ENCODE measurements at places on chromosomes 2 and 18.

DNA sequence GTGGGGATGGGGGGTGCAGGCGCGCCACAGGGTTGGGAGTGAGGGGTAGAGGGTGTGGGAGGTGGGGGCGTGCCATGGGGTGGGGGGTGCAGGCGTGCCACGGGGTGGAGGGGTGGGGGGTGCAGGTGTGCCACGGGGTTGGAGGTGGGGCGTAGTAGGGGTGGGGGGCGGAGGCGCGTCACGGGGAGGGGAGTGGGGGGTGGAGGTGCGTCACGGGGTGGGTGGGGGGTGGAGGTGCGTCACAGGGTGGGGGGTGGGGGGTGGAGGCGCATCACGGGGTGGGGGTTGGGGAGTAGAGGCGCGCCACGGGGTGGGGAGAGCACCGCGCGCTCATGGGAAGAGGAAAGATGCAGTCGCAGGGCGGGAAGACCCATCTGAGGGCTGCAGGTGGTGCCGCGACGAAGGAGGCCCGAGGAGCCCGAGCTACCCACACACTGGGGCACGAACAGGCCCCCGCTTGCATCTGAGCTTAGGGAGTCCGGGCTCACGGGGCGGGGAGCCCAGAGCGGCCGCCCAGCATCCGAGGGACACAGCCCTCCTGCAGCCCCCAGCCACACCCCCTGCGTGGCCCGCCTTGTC, 37.5 kb downstream of the SNED1 start:
- DNase-seq: peak; percentile 24

- DNase-seq: no peak
Observed at GRCh38 chr2:108447947-108448677, 894 bp upstream of the GCC2 start.

GRCh38 chr2:2075875-2076529, 255.1 kb downstream of the MYT1L start:
- no peak for DNase-seq

GRCh38 chr18:10101729-10102128, 187.9 kb downstream of the VAPA start:
- DNase-seq: no peak

- DNase-seq: no peak
Observed at GRCh38 chr2:191314697-191315364, 69.6 kb downstream of the MYO1B start.

- no peak for DNase-seq
Observed at GRCh38 chr2:55144922-55145820, 86.9 kb downstream of the CLHC1 start.

DNA sequence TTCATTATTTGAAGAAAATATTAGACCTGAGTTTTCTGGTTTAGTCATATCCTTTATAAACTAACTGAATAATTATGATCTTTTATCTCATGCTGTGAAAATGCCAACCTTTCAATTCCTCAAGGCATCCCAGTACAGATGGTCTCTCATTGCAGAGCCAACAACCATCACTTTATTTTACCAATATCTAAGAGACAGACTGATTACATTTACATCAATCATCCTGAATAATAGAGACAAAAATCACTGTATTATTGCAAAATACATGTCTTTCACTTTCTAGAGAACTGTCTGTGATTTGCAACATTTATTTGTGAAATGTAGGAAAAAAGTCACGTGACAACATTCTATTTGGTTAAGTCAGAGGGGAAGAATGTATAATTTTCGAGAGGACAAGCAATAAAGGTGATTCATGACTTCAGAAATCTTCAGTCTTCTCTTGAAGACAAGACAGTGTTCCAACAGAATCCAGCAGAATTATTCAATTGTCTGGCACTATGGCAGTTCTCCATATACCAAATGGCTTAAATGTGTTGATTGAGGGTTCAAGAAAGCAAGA, 503.6 kb upstream of the SYT4 start:
- DNase-seq: no peak

GRCh38 chr18:62812242-62812641, 96.9 kb downstream of the PHLPP1 start:
- DNase-seq: no peak

DNA sequence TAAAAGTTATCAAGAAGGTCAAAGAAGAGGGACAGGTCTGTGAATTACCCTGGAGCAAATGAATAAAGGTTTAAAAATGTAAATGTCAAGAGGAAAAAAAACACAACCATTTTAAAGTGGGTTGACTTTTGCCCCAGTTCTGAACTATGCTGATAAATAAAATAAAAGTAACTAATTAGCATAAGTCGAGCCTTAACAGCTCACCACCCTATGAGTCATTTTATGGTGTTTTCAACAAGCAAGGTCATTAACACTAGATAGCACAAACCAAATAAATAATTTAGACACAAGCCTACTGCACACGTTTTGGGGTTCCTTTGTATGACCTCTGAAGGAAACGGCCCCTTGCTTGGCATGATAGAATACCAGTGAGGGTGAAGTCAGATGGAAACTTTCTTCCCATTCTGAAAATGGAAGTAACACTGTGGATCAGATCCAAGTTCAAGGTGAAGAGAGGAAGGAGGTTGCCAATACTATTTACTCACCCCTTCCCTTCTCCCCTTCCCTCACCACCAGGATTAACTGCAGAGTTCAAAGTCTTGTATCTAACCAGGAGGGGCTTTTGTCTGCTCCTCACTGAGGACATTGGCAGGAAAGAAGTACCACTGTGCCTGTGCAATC, 380.0 kb upstream of the ACVR2A start:
- DNase-seq: no peak

Measured in stimulated activated CD4-positive, alpha-beta T cell treated with anti-CD3 and anti-CD28 coated beads, Interleukin-4, amount 100 ng/mL, for 1 hour (primary cell).